ENCODE measurements at places on chromosomes 6 and 20.

DNA sequence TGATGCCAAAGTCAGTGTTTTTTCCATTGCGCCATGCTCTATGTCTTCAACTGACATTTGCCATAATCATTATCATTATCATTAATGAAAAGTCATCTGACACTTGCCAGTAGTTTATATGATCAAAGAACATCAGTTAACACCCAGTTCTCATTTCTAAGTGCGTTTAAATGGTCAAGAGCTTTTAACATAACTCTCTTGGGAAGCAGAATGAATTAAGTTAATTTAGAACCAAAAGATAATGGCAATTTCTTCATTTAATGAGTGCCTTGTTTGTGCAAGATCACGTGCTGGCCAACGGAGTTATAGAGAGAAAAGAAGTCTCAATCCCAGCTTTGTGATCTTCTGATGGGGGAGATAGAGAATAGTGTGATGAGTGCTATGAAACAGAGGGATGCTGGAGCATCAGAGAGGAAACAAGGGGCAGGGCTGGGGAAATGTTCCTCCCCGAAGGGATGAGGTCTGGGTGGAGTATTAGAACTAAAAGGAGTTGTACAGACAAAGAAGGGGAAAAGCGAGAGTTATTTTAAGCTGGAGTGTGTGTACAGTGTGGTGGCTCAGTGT, 20.3 kb downstream of the ANKS1A start:
- no peak for DNase-seq

GRCh38 chr6:34973547-34974248, 84.6 kb downstream of the ANKS1A start:
- peak; percentile 50 for DNase-seq

DNA sequence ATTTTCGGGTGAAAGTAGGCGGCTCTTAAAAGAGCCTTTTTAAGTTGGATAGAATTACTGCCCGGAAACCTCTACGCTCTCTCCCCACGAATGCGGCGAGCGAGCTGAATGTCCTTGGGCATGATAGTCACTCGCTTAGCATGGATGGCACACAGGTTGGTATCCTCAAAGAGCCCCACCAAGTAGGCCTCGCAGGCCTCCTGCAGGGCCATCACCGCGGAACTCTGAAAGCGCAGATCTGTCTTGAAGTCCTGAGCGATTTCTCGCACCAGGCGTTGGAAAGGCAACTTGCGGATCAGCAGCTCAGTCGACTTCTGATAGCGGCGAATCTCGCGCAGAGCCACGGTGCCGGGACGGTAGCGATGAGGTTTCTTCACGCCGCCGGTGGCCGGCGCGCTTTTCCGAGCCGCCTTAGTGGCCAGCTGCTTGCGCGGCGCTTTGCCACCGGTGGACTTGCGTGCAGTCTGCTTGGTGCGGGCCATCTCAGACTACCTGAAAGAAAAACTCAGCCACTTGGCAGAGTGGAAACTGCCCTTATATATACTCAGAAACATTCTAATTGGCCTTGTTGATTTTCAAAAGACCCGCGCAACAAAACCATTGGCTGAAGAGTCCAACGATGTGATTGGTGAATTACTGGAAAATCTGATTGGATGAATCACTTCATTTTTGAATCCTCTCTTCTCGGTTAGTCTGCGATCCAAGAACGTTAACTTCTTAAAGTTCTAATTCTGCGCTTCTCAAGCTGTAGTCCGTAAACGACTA, 93.9 kb upstream of the BTN3A2 start:
- peak; percentile 97 for DNase-seq

DNA sequence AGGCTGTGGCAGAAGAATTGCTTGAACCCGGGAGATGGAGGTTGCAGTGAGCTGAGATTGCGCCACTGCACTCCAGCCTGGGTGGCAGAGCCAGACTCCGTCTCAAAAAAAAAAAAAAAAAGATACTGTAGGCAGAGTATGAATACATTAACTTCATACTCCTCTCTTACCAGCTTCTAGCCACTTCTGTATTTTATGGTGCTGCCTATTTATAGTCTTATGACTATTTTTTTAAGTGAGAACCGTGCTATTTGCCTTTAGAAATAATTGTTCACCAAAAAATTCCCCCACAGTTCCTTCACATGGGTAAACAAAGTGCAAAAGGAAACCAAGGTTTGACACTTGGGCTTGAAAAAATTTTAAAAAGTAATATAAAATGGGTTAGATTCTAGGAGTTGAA, 1.5 kb upstream of the SNRNP48 start:
- DNase-seq = no peak

DNA sequence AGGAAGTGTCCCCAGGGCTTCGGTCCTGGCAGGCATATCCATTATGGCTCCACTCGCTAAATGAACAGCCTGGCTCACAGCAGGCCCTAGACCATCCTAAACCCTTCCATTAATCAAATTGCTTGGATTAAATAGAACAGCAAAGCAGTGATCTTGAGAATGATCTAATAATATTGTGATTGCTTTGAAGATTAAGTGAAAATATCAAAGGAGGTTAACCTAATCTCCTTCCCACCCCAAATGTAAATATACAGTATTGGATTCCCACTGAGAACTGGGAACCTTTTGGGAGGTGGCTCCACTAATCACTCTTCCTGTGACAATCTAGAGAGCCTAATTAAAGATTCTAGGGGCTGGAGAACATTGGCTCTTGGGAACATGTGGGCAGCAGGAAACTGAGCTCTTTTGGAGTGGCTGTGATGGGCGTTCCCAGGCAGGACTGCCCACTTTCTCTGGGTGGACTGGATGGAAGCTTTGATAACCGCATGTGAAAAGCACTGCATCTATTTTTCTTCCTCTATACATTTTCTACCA, 68.3 kb upstream of the FRMD1 start:
- DNase-seq = no peak

- DNase-seq = no peak
These were observed 900.0 kb downstream of the KIF16B start for GRCh38 chr20:15673206-15673605.

All from GM23338 (cell line).